ENCODE measurements at places on chromosomes 5 and 9. TPM values are rescaled to one million over a fixed set of nuclear protein-coding genes. Genes with fewer than 3 reads are reported as not detected.

PRELID1 gene
- 55.4 TPM for total RNA-seq

DNA sequence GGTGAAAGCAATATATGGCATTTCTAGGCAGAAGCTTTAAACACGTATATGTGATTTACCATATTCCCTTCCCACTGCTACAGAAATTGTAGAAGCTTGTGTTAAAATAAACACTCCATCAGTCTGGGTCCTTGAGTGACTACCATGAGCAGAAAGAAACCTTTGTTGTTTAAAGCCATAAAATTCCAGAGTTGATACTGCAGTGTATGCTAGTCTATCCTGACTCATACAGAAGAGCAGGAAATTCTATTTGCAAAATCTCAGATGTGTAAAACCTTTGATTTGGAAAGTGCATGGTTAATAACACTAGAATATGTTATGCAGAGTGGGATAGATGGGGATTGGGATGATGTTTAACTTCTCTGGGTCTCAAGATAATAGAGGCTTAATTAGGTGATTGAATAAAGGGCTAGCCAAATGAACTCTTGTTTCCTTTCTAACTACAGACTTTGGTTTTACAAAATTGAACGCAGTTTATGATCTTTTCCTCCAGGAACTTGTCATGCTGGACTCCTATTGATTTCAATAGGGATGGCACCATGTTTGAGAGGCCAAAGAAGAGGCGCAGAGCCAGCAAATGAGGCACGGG is 282.7 kb upstream of the VLDLR start:
- no peak for DNase-seq

ARSI gene
- 15.9 TPM for total RNA-seq

NTRK2 gene
- total RNA-seq, result 7.7 TPM

DNA sequence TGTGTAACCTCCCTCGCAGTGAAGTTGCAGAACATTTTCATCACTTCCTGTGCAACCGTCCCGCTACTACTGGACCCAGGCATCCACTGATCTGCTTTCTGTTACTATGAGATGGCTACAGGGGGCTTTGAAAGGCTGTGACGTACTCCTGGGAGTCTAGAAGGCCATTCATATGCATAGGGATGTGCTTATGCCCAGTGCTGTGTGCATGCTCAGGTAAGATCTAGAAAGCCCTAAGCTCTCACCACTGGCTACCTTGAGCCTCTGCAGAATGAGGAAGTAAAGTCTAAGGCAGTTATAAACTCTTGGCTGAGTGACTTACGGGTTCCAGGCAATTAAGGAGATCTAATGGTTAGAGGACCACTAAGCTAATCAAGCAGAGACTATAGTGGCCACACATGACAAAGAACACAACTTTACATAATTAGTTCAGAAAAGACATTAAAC is 11.8 kb downstream of the HNRNPAB start:
- DNase-seq, result no peak

OSMR gene
- total RNA-seq, result 66.9 TPM

All from umbilical cord (tissue), 2 donors.